ENCODE measurements at places on chromosomes 6 and 20.

DNA sequence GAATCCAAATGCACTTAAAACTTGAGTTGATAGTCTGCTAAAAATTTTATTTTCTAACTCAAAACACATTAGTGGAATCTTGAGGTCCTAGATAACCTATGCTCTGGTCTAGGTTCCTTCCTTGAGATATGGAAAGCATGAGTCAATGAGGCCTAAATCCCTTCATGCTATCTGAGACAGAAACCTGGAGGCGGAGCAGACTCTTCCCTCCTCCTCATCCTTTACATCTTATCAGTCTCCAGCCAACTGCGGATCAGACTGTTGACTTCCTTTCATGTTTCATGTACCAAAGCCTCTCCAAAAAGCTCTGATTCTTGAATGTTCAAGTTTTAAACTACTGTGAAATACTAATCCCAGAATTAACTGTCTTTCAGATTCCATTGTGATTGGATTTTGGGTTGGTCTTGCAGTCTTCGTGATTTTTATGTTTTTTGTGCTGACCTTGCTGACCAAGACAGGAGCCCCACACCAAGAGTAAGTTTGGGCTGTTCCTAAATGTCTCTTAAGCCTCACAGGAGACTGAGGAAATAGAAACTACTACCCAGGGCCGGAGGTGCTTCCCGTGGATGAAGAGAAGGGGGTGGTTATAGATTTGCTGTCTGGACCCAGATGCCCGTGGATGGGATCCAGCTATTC lies 29.1 kb downstream of the MRAP2 start:
- DNase-seq: no peak

GRCh38 chr6:30510419-30511168 lies 21.3 kb downstream of the HLA-E start:
- no peak for DNase-seq

- DNase-seq: no peak
Observed at GRCh38 chr20:56706867-56707360, 77.8 kb downstream of the TFAP2C start.

DNA sequence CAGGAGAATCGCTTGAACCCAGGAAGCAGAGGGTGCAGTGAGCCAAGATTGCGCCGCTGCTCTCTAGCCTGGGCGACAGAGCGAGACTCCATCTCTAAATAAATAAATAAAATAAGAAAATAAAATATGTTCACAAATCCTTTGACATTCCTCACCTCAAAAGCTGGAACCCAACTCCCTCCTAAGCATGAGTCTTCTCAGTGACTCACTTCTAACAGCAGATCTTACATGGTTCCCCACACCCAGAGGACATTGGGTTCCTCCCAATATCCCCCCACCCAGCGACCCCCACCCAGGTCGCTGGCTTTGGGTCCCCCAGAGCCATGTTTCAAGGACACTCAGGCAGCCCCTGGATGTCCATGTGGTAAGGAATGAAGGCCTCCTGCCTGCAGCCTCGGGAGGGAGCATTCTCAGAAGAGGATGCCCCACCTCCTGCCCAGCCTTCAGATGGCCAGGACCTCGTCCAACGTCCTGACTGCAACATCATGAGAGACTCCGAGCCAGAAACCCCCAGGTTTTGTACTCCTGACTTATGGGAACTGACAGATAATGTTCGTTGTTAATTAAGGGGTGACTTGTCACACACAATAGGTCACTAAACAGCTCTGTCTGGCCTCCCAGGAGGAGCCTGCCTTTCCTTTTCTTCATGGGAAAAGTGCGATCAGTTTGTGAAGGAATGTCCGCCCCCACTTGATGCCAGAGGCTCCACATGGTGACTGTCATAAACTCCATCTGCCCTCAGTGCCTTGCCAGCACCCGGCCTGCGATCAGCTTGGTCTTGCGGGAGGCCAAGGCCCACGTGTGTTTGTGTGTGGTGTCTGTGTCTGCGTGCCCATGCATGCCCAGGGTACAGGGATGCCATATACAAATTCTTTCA lies 10.1 kb upstream of the GMEB2 start:
- no peak for DNase-seq

DNA sequence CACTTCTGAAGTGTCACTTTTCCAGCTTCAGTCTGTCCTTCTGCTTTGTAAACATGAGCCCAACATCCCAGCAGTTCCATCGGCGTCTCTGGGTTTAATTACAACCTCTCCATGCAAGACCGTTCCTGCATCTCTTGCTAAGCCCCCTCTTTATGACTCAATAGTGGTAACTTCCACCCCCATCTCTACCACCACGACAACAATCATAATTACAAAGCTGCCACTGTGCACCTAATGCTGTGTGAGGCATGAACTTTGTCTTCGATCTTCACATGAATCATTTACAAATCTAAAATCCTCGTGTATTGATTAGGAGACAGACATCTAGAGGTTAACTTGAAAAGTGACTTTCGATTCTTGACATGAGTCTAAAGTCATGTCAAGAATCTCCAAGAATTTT lies 4.9 kb upstream of the CCR6 start:
- DNase-seq: no peak

GRCh38 chr20:4516876-4517275 lies 204.8 kb upstream of the PRND start:
- no peak for DNase-seq

GRCh38 chr6:16270178-16270794 lies 31.9 kb downstream of the GMPR start:
- DNase-seq: no peak

- no peak for DNase-seq
Observed at GRCh38 chr6:158760618-158761250, 58.4 kb downstream of the EZR start.

- DNase-seq: no peak
Observed at GRCh38 chr6:109296452-109296851, 85.8 kb downstream of the CD164 start.

DNA sequence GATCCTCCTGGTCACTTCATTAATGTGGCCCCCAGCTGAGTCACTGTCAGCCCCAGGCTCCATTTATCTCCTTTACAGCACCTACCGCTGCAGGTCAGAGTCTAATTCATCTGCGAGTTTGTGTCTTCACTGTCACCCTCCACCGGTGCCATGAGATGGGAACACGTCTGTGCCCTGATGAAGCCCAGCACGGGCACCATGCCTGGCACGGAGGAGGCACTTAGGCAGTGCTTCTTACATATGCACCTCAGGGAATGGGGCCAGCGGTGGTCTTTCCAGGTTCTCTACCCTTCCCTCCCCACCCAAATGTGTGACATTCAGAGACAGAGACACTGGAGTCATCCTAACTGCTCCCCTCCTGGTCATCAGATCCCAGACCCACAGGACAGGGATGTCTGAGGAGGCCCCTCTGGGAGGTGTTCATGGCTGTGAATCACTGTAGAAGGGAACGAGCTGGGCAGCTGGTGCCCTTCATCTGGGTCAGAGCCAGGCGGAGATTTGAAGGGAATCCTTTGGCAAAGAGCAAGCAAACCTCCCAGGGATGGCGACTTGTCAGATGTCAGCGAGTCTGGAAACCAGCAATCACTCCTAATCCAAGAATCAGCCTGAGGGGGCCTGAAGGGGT lies 364.6 kb downstream of the PREX1 start:
- DNase-seq: no peak

DNA sequence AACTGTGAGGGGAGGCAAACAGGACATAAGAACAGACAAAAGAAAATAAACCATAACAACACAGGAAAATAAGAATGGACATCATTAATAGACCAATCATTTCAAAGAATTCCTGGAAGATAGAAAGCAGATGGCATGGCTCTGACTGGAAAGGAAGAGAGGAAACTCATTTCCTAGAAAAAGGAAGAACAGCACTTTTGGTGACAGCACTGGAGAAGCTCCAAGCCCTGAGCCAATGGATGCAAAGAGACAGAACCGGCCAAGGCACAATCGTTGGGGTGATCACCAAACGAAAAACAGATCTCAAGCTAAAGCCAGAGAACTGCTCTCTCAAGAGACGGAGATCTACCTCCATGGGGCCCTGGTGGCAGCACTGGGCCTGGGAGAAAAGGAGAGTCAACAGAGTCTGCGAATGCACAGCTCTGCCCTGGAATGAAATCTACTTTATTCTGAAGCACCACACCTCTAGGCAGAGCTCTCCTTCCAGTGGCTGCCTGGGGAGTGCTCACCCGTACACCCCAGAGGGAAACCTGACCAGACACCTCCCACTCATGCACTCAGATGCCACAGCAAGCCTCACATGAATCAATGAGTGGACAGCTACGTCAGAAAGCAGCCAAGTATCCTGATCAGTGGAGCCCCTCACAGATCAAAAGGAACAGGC lies 24.2 kb downstream of the KIAA0319 start:
- no peak for DNase-seq

DNA sequence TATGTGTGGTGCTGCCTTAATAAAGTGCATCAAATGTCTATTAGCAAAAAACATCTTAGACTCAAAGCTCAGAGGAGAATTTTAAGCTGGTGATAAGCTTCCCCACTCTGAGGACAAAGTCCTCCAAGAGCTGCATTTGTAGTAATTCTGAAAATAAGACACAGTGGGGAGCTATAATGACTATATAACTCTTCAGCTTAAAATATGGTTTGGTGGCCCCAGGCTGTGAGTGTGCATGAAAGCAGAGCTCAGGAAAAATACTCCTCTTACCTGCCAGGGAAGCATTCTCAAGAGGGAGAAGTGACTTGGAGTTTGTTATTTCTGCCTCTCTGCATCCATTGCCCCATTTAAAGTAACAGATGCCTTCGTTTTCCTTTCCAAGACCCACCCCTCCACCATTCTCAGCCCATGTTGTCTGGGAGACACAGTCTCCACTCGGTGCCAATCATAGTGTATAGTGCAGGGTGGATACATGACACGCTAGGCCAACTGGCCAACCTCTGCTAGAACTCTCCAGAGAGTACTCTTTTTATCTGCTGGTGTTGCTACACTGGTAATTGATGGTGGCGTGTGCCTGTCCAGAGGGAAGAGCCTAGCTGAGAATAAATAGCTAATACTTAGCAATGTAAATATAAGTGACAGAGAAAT lies 229.2 kb downstream of the PHF3 start:
- DNase-seq: no peak

- DNase-seq: no peak
Observed at GRCh38 chr6:40509086-40509485, 78.1 kb downstream of the LRFN2 start.

- DNase-seq: no peak
Observed at GRCh38 chr6:30006170-30007131, 54.6 kb upstream of the POLR1H start.

GRCh38 chr6:37521674-37522073 lies 22.0 kb upstream of the CCDC167 start:
- no peak for DNase-seq

DNA sequence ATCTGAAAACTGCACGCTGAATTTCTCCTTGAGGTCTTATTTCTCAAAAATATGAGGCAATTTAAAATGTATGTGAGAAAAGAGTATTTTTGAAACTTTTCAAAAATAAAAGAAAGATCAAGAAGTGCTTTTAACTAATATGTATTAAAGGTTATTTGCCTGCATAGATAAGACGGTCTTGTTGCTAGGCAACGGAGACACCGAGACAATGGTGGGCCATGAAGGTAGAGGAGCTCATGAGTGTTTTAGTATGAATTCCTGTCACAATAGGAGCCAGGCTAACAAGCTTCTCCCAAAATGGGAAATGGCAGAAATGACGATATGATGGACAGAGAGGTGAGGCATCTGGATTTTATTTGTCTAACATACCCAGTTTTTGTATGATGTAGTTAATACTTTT lies 308.2 kb downstream of the SLC35F1 start:
- DNase-seq: no peak

GRCh38 chr6:54860739-54861138 lies 14.2 kb downstream of the FAM83B start:
- peak; percentile 41 for DNase-seq

GRCh38 chr6:107066697-107067659 lies 39.0 kb downstream of the MTRES1 start:
- DNase-seq: no peak

DNA sequence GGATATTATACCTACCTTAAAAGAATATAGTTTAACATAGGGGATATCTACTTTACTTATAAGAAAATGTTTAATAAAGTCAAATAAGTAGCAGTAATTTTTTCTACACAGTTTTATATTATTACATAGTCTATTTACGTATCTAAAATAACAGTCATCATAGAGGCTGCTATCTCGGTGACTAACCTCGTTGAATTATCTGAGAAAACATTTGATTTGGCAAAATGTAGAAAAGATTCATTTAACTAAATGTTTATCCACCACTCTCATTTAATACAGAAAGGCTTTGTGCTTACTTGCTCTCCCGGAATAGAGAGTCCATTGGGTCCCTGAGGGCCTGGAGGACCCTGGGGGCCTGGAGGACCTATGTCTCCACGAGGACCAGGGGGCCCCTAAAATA lies 103.6 kb downstream of the COL12A1 start:
- no peak for DNase-seq

GRCh38 chr6:11437824-11438459 lies 99.6 kb upstream of the TMEM170B start:
- DNase-seq: no peak

GRCh38 chr6:129865013-129865412 lies 3.9 kb upstream of the TMEM244 start:
- no peak for DNase-seq

- DNase-seq: no peak
Observed at GRCh38 chr6:55184782-55185530, 10.6 kb downstream of the HCRTR2 start.

- peak; percentile 56 for DNase-seq
Observed at GRCh38 chr6:132236744-132237143, 164.5 kb downstream of the MOXD1 start.

GRCh38 chr6:33820784-33821520 lies 17.1 kb upstream of the MLN start:
- no peak for DNase-seq

DNA sequence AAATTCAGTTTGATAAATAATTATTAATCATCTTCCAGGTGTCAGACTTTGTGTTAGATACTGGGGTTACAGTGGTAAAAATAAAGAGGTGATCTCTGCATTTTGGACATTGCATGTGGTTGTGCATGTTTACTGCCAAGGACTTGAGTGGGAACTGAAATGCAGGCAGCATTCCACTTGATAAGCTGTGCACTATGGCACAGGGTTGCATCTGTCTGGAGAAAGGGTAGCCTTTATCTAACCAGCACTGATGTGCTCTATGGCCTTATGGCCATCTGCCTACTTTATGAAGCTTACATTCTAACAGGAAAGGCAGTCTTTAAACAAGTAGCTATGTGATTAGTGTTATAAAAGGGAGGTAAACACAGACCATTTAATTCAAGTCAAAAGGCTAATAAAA lies 53.0 kb upstream of the MLIP start:
- DNase-seq: no peak

DNA sequence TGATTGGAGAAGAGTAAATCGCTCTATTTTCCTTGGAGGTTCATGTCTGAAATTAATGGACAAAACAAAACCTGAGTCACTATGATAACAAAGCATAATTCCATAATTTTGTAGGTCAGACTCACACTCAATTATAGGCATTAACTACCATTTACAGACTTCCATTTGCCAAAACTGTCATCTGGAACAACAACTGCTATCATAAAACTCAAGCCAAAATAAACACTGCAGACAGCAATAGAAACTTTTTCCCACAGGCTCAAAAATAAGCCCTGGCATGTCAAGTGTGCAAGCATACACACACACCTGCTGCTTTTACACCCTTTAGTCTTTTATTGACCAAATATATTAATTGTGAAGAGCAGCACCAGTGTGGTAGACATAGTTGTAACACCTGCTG lies 7.1 kb downstream of the MRPS10 start:
- no peak for DNase-seq

GRCh38 chr6:133542056-133542821 lies 301.1 kb downstream of the EYA4 start:
- DNase-seq: no peak
